ENCODE measurements at places on chromosomes 7 and 10. TPM values are rescaled to one million over a fixed set of nuclear protein-coding genes. Genes with fewer than 3 reads are reported as not detected.

ENTPD1 gene
- total RNA-seq = 9.2 TPM

GRCh38 chr10:14071956-14072355 is 258.8 kb downstream of the FRMD4A start:
- ATAC-seq = no peak

- ATAC-seq = no peak
These were observed 332.7 kb upstream of the MAGI2 start for GRCh38 chr7:79786187-79786586.

GRCh38 chr10:121615836-121616235 is 17.6 kb upstream of the FGFR2 start:
- no peak for ATAC-seq

DNA sequence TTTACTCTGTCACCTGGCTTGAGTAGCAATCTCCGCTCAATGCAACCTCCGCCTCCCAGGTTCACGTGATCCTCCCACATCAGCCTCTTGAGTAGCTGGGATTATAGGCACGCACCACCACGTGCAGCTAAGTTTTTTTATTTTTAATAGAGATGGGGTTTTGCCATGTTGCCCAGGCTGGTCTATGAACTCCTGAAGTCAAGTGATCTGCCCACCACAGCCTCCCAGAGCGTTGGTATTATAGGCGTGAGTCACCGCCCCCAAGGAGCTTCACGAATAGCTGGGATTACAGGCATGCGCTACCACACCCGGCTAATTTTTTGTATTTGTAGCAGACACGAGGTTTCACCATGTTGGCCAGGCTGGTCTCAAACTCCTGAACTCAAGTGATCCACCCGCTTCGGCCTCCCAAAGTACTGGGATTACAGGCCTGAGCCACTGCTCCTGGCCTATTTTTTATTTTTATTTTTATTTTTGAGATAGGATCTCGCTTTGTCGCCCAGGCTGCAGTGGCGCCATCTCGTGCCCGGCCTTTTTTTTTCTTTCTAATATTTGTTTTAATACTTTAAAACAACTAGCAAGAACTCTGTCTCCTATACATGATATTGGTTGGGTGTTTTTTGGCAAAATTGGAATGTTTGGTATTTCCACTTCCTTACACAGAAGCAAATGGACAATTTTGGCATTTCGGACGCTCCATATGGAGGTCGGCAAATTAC is 1.1 kb downstream of the EFCAB10 start:
- no peak for ATAC-seq

GRCh38 chr10:104639590-104640338 is 1.3 kb upstream of the SORCS3 start:
- ATAC-seq = no peak

TFR2 gene
- total RNA-seq = 0.68 TPM

DNA sequence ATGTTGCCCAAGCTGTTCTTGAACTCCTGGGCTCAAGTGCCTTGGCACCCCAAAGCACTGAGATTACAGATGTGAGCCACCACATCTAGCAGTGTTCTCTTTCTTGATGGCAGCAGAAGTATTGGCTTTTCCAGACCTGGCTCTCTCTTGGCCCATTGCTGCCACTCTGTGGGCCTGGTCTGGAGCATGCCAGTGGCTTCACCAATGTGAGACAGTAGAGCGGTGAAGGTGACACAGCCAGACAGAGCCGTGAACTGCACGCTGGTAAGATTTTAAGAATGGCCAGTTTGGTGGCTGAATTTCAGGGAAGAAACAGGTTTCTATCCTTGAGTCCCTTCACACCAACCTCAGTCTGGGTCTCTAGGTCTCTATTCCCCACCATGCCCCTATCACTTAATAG is 552.7 kb upstream of the NRP1 start:
- ATAC-seq = no peak

BEND7 gene
- total RNA-seq = 0.56 TPM

DNA sequence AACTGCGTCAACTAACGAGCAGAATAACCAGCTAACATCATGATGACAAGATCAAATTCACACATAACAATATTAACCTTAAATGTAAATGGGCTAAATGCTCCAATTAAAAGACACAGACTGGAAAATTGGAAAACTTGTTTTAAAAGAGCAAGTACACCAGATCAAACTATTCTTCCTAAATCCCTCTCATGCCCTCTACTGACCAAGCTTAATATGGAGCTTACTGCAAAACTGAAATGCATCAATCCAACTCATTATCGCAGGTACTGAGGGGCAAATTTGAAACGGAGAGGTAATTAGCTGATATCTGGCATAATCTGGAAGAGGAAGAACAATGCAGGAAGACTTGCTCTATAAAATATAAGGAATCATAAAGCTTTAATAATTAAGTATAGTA is 1223.8 kb downstream of the NXPH1 start:
- no peak for ATAC-seq

DNA sequence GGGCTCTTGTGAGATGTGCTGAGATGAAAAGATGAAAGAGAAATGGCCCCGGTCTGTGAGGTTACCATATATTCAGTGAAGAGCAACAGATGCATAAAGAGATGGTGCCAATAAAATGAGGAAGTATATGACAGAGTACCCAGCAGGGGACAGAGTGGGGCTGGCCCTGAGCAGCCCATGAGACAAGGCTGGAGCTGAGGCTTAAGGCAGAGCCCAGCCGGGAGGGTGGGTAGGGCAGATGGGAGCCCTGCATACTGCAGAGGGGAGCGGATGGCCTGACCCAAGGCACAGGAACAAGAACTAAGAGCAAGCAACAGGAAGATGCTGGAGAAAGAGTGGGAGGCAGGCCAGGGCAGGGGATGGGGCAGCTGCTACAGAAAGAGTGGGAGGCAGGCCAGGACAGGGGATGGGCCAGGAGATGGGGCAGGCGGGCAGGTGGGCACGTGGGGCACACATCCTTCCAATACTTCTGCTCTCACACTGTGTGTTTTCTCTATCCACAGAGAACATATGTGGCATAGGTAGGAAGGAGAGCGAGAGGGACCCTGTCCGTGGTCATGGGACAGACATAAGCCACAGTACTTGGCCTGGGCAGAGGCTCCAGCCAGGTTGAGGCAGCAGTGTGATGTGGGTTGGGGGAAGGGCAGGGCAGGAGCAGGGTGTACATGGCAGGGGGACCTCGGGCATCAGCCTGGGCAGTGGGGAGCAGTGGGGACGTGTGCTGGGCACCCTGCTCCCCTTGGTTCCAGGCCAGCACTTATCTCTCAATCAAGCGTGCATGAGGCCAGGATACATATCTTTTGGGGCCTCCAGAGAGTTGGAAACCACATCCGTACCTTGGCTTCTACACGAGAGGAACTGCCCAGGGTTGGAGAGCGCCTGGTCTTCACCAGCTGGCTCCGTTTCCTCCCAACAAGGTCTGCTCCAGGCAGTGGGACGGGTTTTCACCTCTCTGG is 91.6 kb upstream of the IKZF1 start:
- peak; percentile 49 for ATAC-seq

DDX50 gene
- total RNA-seq = 25.2 TPM

VENTX gene
- 0.12 TPM for total RNA-seq

GRCh38 chr10:124210263-124210662 is 116.9 kb upstream of the CHST15 start:
- no peak for ATAC-seq

Data from esophagus mucosa (tissue), 1 donor.